ENCODE measurements at places on chromosomes 16 and 17.

DNA sequence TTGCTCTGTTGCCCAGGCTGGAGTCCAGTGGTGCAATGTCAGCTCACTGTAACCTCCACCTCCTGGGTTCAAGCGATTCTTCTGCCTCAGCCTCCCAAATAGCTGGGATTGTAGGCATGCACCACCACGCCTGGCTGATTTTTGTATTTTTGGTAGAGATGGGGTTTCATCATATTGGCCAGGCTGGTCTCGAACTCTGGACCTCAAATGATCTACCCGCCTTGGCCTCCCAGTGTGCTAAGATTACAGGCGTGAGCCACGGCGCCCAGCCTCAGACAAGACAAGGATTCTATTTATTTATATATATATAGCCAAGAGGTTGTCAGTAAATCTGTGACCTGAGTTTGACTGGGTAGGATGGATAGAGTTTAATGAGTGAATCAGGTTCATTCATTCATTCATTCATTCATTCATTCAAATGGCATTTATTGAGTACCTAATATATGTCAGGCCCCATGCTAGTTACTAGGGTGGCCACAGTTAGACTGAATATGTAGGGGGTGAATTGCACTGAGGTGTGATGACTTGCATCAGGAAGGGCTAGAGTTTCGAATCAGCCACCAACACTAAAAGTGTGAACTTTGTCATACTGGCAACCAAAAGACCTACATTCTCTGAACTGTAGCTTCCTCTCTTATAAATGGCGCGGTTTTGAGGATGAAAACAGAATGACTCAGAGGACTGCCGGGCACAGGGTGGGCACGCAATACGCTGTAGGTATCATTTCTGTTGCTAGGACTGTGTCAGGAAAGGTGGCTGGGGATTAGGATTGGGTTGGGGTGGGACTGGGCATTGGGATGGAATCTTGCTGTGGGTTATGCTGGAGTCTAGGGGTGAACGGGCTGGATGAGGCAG lies 37.8 kb downstream of the ITGAE start:
- DNase-seq = no peak

DNA sequence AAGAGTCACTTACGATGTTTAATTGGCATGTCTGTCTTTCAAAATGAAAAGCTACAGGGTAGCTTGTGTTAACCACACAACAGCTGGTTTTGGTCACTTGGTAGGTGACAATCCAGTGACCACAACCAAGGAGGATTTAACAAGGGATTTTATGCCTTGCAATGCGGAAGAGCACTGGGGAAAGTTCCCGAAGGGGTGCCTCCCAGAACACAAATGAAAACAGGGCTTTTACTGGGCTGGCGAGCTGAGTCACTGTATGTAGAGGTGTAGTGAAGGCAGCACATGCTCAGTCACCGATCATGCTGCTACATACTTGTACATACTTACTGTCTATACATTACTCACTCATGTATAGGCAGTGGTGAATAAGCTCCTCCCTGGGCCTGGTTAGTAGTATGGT lies 483.5 kb downstream of the CDH13 start:
- no peak for DNase-seq

DNA sequence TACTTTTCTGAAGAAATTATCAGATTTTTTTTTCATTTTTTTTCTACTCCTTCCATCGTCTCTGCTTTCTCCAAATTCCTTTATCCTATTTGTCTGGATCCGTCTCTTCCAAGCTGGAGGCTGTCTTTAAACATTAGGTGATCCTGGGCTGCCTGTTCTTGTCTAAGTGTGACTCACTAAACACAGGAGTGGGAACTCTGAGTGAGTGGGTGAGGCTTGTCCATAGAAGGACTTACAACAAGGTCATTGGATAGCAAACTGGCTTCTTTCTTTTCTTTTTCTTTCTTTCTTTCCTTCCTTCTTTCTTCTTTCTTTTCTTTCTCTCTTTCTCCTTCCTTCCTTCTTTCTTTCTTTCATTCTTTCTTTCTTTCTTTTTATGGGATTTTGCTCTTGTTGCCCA lies 18.2 kb downstream of the ALOX15 start:
- DNase-seq = no peak

DNA sequence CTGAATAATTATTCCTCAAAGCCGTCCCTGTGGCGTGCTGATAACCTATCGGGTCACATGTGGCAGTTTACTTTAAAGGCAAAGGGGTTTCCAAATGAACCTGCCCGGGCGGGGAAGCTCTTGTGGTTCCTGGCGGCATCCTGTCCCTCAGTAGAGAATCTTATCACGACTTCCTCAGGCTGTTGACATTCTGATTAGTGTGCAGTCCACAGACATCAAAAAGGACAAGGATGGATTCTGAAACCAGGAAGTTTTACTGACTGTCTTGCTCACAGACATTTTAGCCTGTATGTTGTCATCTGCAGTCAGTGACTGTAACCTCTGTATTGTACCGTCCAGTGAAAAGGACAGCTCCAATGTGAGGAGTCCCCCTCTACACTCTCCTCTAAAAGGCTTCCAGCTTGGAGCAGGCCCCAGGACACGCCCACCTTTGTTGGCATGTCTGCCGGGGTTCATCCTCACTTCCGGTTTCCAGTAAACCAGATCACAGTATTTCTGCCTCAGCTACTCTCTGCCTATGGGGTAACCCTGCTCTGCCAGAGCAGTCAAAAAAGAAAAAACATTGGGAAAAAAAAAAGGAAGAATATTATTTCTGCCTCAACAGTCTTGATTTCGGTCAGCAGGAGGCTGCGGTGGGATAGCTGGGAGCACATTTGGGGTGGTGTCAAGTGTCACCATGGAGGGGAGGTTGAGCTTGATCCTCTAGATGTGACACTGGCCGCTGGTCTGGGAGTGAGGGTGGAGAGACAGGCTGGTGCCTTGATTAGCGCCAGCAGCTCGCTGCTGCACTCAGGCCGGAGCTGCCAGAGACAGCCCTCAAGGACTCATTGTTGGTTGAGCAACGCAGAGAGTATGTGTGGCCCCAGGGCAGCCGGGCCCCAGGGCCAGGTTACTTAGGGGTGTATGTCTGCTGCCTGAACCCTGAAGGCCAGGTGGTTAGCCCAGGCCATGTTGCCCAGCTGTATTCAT lies 89.0 kb upstream of the DNAH17 start:
- DNase-seq = no peak

DNA sequence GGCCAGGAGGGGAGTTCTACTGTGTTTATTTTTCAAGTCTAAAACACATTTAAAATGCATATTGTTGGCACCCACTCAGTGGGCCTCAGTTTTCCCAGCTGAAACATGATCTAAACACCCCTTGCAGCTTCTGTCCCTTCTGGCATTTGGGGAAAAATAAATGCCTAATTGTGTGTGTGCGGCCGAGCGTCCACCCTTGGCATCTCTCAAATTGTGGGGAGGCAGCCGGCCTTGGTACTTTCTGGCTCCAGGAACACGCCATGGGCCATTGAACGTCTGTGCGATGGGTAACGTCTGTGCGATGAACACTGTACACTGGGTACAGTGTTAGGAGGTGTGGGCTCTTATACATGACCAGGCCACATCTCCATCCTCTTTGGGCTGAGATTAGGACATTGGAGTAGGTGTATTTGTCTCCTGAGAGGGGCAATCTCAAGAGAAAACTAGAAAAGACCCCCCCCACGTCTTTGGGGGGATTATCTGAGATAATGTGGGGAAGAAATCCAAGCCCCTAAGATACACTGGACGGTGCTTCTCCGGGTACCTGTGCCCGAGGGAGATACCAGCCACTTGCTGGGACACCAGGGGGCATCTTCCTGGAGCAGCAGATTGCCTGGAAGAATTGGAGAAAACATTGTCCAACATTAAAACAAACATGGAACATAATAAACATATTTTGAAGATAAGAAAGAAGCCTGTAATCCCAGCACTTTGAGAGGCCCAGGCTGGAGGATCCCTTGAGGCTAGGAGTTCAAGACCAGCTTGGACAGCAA lies 54.9 kb downstream of the RAB11FIP4 start:
- no peak for DNase-seq

DNA sequence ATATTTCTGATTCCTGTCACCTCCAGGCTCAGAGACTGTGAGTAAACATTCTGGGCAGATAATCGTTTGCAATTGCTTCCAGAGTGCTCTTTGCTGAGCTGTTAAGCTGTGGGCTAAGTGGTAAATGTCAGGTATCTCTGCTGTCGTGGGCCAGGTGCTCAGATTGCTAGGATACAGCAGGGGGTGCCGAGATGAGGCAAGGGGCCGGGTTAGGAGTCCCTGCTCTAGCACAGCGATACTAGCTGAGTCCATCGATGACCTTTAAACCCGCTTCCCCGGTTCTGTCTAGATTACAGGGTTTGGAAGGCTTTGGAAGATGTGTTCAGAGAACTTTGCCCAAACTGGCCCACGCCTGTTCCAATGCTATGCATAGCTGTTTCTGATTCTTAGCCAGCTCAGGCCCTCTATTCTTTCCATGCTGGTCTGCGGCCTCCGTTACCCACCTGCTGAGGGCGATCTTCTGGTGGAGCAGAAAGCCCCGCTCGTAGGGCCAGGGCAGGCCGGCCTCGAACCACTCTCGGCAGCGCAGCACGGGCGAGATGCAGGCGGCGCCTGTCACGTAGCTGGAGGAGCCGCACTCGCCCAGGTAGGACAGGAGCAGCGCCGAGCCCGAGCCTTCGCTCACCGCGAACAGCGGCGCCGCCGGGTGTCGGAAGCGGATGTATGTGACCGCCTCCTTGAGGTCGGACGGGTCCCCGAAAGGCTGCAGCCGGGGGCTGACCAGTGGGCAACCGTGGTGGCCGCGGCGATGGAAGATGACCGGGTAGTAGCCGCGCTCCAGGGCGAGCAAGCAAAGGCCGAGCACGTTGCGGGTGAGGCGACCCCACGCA lies 979 bp downstream of the ABHD15 start:
- DNase-seq = no peak

- DNase-seq = no peak
Observed at GRCh38 chr16:19700319-19700781, 17.7 kb downstream of the KNOP1 start.

DNA sequence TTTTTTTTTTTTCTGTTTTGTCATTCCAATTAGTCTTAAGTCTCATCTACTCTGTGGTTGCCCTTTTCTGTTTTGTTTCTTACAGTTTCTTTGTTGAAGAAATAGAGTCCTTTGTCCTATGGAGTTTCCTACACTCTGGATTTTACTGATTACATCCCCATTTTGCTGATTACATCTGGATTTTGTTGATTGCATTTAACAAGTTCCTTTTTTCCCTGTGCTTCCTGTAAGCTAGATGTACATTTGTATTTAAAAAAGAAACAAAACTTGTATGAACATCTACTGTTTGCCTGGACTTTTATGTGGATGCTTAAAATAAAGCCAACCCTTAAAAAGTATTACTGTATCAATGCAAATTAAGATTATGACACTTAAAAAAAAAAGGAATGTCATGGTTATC lies 147.6 kb downstream of the CHD9 start:
- DNase-seq = no peak

DNA sequence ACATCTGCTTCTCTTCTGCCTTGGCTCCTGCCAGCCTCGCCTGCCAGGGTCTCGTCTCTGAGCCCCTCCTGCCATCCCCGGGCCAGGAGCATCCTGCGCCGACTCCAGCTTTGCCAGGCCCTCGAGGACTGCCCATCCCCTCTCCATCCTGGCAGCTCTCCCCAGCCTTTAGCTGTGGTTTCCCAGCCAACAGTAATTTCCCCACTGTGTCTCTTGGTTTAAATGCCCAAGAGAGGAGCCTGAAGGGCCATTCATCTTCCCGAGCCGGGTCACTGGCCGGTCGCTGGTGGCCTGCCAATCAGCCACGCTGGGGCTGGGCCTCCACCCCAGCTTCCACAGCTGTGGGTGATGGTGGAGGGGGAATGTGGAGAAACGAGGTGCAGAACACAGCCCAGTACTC lies 47.8 kb downstream of the MRC2 start:
- DNase-seq = no peak

DNA sequence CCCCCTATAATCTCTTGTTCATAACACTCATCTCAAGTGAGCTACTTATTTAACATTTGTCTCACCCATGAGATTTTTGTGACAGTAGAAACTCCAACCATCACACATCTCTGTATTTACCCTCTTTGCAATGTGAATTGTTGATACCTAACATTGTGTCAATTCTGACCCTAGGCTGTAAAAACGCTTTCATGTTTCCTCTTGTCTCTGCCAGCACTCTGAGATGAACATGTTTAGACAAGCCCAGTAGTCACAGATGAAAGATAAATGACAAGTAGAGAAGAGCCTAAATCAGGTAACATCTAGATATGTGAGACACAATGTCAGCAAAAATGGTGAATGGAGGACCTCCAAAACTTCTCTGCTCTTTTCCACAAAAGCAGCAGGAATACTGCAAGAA lies 1254.5 kb upstream of the GOT2 start:
- no peak for DNase-seq

DNA sequence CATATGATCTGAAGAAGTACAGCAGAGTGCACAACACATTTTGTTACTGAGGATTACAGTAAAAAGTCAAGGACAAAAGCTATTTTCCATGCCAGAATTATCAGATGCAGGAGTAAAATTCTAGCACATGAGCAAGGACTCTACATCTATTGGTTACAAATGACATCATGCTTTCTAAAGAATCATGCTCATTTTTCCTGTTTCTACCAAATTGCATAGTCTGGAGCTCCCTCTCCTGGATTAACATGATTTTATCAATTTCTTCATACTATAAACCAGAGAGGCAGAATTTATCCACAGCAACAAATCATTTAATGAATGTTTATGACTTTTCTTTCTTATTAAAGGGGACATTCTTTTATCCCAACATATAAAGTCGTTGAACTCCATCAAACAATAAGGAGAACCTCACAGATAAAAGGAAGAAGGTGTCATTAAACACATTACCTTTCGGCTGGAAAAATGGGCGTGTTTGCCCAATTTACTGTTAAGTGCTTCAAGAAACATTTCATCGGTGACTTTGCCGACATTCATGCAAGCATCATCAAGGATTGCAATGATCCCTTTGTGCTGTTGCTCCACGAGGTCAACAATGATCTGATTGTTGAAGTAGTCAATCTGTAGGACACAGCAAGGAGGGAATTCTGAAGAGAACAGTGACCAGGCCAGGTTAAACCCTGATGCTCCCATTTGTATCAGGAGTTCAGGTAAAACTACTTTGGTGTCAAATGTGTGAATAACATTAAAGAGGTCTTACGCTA lies 121.7 kb downstream of the MYO1D start:
- DNase-seq = no peak

DNA sequence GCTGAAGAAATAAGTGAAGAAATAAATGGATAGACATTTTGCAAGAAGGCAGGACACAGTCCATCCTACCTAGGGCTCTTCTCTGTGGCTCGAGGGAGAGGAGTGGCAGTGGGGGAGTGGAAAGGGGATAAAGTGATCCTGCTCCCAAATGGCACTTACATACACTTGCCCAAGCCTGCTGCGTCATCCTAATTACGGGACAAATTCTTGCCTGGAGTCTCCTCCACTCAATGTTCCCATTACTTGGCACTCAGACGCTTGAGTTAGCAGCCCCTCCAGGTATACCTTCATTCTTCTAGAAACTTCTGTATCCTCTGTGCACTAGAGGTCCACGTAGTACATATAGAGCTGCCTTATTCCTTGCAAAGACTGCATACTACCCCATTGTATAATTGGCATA lies 15.7 kb upstream of the MAP3K14 start:
- no peak for DNase-seq
